Left ventricle myocardium inferior (tissue), 1 donor: ENCODE measurements at places on chromosomes 13 and 19.

DNA sequence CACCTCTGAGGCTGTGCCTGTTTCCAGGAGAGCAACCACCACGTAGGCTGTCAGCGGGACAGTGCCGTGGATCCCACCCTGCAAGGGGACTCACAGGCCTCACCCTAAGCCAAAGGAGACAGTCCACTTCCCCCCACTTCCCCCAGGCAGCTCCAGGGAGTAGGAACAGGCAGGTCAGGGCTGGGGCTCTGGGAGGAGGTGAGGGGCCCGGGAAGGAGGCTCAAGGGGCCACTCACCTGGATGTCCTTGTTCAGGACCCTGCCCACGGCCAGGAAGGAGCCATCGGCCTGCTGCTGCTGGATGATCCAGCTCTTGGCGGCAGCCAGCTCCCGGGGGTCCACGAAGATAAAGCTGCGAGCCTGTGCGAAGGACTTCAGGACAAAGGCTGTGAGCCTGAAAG, 25.6 kb downstream of the F2RL3 start:
- DNase-seq: no peak

GRCh38 chr19:42086188-42086736, 10.3 kb downstream of the ZNF574 start:
- no peak for DNase-seq

DNA sequence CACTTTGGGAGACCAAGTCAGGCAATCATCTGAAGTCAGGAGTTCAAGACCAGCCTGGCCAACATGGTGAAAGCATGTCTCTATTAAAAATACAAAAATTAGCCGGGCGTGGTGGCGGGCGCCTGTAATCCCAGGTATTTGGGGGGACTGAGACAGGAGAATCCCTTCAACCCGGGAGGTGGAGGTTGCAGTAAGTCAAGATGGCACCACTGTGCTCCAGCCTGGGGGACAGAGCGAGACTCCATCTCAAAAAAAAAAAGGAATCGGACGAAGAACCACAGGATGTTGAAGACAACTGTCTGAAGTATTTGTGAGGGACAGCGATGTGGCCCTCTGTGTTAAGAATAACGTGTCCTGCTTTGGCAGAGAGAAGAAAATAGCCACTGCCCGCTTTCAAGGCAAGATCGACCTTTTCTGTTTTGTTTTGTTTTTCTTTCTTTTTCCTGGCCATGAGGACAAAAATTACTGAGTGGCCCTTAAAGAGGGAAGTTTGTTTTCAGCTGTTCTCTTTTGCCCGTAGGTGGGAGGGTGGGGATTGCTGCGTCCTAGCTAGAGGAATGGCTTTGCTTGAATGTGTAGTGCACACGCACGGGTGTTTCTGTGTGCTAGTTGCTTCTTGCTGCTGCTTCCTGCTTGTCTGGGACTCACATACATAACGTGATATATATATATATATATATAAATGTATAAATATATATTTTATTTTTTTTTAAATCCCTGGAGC, 6.2 kb upstream of the PRKCG start:
- no peak for DNase-seq

- no peak for DNase-seq
Observed at GRCh38 chr13:50244355-50244712, 229.1 kb downstream of the KCNRG start.

- DNase-seq: no peak
Observed at GRCh38 chr19:19321141-19321577, 530 bp downstream of the MAU2 start.
